ENCODE measurements at places on chromosomes 11 and 22.

GRCh38 chr22:40441761-40442390 is 71.5 kb downstream of the SGSM3 start:
- no peak for DNase-seq

DNA sequence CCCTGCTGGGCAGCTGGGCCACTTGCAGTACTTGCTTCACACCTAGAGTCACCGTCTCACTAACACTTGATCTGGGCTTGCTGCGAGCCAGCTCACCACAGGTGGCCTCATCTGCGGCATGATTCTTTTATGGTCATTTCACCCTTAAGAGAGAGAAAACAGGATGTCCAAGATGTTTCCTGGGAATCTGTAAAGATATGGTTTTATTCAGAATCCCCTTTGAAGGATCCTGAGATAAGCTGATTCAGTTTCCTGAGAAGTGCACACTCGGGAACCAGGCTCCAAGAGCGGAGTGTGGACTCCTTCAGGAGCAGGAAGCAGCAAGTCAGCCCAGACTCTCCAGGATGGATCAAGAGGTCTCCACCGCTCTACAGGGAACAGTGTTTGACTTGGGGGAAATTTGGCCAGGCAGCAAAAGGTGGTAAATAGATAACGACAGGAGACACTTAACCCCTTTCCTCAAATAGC is 21.8 kb upstream of the TP53AIP1 start:
- DNase-seq: no peak

- no peak for DNase-seq
These were observed 67.9 kb downstream of the SCN3B start for GRCh38 chr11:123586568-123586967.

GRCh38 chr22:48937032-48937639 is 890.5 kb downstream of the BRD1 start:
- no peak for DNase-seq

GRCh38 chr11:12017243-12017678 is 8.8 kb upstream of the DKK3 start:
- DNase-seq: no peak

GRCh38 chr11:65526744-65527143 is 1.9 kb downstream of the SCYL1 start:
- no peak for DNase-seq

- peak; percentile 65 for DNase-seq
These were observed 23.2 kb downstream of the CAPN1 start for GRCh38 chr11:65204646-65205601.

GRCh38 chr11:115698243-115698642 is 194.0 kb upstream of the CADM1 start:
- no peak for DNase-seq

DNA sequence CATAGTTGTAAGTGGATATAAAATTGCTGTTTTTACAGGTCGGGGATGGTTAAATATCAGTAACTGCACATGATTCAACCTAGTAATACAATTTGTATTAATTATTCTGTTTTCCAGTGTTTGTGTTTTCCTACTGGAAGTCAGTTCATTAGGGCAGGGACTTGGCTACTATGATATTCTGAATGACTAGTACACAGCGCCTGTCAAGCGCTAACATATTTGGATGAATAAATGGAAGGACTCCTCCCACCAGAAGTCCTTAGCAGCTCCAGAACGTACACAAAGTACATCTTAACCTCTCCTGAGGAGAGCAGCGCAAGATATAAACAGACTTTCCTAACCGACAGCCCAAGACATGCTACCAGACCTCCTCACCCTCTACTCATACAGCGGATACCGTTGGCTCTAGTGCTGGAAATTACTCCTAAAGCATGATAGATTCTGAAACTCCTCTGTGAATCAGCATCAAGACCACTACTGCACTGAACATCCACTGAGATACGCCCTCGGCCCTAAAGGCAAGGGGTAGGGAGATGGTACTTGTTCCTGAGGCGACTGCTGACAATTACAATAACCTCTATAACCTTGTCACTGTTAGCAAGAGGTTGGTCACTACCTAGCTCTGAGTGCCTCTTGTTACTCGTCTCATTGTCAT is 79.1 kb downstream of the RDX start:
- DNase-seq: no peak

- no peak for DNase-seq
These were observed 66.3 kb upstream of the IGLL5 start for GRCh38 chr22:22821340-22821739.

- no peak for DNase-seq
These were observed 17.3 kb upstream of the RASD2 start for GRCh38 chr22:35523167-35523947.

DNA sequence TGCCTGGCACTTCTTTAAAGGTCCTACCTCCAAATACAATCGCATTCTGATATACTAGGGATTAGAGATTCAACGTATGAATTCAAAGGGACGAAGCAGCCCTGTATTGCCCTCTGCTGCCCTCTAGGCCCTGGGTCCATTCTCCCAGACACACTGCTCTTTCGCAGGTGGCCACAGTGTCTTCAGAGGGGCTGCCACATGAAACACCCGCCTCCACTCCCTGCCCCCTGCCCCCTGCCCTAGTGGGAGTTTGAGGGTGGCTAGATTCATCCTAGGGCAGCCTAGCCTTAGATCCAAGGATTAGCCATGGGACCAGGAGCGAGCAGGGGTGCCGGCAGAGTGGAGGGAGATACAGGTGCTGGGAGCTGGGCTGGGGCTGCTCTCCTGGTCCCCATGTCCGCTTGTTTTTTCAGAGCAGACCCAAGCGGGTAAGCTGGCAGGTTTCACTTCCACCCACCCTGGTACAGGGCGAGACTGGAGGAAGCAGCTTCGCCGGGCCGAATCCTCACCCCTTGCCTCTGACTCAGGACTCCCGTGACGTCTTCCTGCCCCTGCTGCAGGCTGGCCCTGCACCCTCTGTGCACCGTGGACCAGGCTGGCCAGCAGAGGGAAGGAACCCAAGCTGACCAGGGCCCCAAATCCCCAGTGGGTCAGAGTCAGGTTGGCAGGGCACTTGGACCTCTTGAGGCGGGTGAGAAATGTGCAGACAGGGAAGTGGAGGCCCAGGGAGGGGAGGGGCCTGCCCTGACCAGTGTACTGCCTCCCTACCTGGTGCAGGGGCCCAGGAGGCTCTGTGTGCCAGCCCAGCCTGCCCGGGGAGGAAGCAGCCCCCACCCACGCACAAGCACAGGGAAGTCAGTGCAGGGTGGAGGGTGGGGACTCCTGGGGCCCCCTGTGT is 28.4 kb upstream of the HMOX1 start:
- peak; percentile 68 for DNase-seq

DNA sequence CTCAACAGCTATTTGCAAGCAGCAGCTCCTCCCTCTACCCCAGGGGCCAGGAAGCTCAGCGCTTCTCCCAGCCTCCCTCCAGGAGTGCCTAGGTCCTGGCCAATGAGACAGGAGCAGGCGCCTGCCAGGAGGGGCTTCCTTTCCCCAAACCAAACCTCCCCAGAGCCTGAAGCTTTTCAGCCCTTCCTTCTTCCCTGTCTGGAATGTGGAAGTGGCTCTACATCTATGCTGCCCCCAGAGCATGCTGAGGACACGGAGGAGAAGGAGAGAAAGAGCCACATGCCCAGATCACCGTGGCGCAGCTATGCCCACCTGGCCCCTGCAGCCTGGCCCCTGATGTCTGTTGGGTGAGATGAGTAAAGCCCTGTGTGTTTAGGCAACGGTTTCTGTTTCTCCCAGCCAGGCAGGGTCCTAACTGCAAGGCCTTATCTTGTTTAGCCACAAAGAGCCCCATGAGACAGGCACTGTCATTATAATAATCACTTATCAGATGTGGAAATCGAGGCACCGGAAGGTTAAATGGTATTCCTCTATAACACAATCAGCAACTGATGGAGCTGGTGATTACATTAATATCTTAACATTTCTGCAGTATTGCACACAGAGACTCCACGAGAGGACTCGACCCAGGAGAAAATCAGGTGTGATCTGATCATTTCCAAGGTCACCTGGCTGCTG is 315.8 kb downstream of the CTTN start:
- DNase-seq: no peak

DNA sequence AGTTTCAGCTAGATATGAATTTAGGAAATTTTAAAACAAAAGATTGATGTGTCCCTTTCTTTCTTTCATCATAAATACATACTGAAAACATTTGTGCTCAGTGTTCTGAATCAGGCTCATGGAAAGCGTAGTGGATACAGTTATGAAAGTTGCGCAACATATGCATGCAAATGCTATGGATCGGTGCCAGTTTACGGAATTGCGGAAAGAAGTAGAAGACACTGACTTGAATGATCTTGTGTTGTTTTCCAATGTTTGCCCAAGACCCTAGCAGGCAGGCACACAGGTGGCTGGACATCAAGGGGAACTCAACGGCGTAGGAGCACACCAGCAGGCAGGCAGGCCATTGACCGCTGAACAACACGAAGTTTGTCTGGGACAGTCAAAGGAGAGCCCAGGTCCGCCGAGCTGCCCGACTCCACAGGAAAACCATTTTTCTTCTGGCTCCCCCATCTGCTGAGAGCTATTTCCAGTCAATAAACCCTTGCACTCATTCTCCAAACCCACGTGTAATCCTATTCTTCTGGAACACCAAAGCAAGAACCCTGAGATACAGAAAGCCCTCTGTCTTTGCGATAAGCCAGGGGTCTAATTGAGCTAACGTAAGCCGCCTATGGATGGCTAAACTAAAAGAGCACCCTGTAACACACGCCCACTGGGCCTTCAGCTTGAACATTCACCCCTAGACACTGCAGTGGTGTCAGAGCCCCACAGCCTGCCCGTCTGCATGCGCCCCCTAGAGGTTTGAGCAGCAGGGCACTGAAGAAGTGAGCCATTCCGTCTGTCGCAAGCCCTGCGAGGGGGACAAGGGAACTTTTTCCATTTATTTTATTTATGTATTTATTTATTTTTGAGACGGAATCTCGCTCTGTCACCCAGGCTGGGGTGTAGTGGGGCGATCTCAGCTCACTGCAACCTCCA is 7.4 kb upstream of the BIRC3 start:
- DNase-seq: no peak

GRCh38 chr22:43830931-43831560 is 18.9 kb upstream of the EFCAB6 start:
- DNase-seq: no peak

- DNase-seq: no peak
These were observed 102.4 kb downstream of the PRMT3 start for GRCh38 chr11:20489948-20490347.

- DNase-seq: no peak
These were observed 10.9 kb downstream of the DEFB108B start for GRCh38 chr11:71843858-71844257.

DNA sequence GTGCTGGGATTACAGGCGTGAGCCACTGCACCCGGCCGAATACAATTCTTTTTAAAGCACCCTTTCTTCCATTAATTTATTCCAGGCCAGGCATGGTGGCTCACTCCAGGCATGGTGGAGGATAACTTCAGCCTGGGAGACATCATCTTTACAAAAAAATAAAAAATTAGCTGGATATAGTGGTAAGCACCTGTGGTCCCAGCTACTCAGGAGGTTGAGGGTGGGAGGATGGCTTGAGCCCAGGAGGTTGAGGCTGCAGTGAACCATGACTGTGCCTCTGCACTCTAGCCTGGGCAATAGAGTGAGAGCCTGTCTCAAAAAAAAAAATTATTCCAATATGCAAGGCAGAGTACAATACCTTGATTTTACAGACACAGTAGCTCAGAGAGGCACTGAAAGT is 11.4 kb downstream of the TAGLN start:
- DNase-seq: no peak

GRCh38 chr11:14065141-14065540 is 102.6 kb downstream of the SPON1 start:
- DNase-seq: no peak

GRCh38 chr11:35742707-35743454 is 80.3 kb downstream of the TRIM44 start:
- DNase-seq: no peak

DNA sequence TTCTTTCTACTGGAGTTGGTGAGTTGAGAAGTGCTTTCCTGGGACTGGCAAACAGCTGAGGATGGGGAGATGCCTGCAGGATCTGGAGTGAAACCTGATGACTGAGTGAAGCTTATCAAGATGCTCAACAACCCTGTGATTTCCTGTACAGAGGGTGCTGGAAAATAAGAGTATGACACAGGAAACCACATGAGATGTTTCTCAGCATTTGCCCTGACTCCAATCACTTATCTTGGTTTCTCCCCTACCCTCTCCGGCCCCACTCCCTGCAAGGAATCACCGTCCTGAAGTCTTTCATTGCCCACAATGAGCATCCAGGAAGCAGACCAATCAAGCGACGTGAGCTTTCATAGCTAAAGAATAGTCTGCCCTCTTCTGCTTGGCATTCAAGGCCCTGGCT is at the start of gene MRGPRX2:
Gene MRGPRX2 (minus strand): TSS at position 89 of the 400 bp plus-strand sequence. CDS start 4,315 bp downstream, outside the sequence.
- no peak for DNase-seq

DNA sequence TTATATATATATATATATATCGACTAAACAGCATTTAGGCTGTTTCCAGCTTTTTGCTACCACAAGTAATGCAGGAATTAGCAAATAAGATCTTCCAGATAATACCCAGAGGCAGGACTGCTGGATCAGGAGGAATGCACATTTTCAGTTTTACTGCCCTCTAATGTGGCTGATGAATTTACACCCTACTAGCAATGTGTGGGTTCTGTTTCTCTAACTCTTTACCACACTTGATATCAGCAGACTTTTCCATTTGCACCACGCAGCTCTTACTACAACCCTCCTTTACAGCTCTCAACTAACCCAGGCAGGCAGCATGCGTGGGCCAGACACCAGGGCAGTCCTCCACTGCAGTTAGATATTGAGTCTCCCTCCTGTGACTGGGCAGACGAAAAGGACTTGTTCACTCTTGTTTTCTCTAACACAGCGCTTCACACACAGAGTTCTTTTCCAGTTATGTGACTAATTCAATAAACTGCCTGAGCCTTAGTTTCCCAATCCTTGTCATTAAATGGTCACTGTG is 67.7 kb downstream of the IGLL5 start:
- DNase-seq: no peak

DNA sequence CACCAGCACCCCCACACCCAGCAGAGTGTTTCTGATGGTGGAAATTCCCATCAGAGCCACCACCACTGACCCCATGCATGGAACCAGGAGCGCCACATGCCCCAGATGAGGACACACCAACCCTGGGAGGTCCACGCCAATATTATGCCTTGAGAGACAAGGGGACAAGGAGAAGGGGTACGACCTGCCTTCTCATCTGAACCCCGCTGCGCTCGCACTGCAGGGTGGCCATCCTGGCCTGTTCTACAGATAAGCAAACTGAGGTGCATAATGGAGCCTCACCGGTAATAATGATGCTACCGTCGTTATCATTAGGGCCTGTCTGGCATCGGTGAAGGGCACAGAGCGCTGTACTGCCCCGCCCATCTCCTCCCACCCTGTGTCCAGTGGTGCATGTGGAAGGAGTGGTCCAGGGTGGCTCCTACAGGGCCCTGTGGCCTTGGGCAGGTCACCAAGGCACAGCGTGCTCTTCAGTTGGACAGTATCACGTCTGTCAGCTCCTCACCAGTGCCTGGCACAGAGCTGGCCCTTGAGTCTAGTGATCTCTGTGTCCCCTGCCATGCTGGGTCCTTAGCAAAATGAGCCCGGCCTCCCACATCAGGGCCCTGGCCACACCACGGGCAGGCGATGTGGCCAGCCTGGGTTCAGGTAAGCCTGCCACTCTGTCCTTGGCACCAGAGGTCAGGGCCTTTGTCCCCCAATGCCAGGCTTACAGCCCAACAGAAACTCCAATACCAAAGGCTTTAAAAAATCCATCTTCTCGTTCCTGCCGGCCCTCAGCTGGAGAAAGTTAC is 92.2 kb downstream of the PHF21B start:
- DNase-seq: no peak

- DNase-seq: no peak
These were observed 11.6 kb downstream of the TOLLIP start for GRCh38 chr11:1297576-1298473.

Data from globus pallidus (tissue), 1 donor.